Stimulated activated CD8-positive, alpha-beta memory T cell treated with anti-CD3 and anti-CD28 coated beads, Interleukin-7, amount 100 ng/mL, for 1 hour (primary cell): ENCODE measurements at places on chromosomes 2 and 18.

- DNase-seq = no peak
Measured at GRCh38 chr18:79386547-79386946, 9.2 kb upstream of the NFATC1 start.

- DNase-seq = no peak
Measured at GRCh38 chr2:202932425-202933138, 20.5 kb downstream of the CARF start.

- no peak for DNase-seq
Measured at GRCh38 chr2:163467251-163467630, 268.6 kb downstream of the FIGN start.

DNA sequence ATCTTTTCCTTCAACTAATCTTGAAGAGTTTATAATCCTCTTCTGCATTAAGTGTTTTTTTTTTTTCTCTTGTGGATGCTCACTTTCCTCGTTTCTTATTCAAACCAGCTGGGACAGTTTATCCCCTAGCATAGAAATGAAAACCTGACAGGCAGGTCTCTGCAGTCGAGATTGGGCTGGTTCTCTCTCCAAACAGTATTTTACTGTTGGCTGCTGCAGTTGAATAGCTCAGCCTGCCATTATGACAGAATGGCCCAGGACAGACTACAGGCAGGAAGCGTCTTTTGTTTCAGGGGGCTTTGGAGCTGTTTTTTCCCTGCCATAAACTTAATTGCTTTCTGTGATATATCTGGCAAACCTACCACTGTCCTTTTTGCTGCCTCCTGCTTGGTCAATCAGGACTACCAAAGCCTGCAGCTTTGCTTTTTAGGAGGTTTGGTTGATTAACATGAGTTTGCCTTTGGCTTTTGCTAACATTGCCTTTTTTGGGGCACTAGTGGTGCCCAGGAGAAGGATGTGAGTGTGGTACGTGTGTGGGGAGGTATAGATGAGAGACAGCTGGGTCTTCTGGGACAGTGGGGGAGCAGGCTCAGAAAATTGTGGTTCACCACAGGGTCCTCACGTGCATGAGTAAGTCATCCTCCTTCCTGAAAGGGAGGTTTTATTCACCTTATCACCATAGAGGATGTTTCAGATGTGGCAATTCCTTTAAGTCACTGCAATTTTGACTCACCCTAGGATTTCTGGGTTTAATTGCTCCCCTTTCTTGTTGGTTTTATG lies 128.7 kb downstream of the LYPD6B start:
- no peak for DNase-seq

DNA sequence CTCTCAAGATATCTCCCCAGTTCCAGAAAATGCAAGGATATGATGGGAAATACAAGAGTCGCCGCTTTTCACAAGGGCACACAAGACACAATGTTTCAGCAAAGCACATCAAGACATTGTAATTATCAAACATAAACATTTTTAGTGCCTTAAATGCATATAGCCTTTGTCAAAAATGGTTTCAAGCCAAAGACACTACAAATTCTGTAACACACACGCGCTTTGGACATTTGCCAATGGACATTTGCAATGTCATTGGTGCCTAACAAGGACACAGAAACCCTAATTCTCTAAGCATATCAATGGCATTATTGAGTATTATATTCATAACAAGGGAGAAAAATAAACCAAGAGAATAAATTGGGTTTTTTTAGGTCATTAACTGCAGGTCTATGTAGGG lies 16.1 kb downstream of the ADD2 start:
- no peak for DNase-seq

GRCh38 chr2:205128726-205129125 lies 553.6 kb upstream of the NRP2 start:
- DNase-seq = no peak

GRCh38 chr18:985212-985661 lies 80.6 kb downstream of the ADCYAP1 start:
- no peak for DNase-seq

- no peak for DNase-seq
Measured at GRCh38 chr2:113818382-113818951, 62.0 kb upstream of the SLC35F5 start.

GRCh38 chr2:109447776-109448175 lies 166.0 kb downstream of the SEPTIN10 start:
- DNase-seq = no peak

DNA sequence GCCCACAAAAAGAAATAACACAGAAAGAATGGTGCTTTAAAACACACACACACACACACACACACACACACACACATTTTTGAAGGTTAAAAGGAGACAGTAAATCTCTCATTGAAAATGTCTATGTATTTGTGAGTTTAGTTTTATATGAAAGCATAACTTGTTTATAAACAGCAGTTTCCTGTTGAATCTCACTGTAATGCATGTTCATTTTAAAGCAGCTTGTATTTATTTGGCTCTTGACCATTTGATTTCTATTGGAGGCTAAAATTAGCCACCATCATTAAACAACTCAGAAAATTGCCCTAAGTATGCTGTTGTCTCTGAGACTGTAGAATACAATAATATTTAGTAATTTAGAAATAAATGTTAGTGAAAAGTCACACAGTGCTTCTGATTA lies 95.0 kb downstream of the TMEM185B start:
- DNase-seq = no peak

DNA sequence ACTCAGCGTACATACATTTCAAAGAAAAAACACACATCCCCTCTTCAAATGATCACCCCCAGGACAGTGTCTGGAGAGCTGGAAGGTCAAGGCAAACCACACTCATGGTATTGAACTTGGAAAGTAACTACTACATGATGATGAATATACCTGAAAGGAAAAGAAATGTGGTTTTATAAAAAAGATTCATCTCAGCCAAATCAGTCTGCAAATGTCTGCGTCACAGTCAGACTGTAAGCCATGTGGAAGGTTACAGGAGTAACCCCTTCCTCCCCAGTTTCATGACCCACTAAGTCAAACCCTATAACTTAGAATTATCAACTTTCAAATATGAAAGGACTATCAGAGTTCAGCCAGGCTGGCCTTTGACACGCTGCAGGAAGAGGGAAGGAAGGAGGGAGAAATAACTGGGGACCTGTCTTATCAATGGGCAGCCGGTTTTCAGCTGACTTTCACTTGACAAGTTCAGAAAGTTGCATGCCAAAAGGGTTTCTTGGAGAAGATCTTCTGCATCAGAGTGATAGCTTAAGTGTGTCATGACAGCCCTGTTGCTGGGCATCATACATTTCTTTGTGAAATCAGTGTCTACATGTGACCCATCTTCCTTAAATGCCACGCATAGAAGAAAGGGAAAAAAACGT lies 7.0 kb upstream of the BMP10 start:
- no peak for DNase-seq

DNA sequence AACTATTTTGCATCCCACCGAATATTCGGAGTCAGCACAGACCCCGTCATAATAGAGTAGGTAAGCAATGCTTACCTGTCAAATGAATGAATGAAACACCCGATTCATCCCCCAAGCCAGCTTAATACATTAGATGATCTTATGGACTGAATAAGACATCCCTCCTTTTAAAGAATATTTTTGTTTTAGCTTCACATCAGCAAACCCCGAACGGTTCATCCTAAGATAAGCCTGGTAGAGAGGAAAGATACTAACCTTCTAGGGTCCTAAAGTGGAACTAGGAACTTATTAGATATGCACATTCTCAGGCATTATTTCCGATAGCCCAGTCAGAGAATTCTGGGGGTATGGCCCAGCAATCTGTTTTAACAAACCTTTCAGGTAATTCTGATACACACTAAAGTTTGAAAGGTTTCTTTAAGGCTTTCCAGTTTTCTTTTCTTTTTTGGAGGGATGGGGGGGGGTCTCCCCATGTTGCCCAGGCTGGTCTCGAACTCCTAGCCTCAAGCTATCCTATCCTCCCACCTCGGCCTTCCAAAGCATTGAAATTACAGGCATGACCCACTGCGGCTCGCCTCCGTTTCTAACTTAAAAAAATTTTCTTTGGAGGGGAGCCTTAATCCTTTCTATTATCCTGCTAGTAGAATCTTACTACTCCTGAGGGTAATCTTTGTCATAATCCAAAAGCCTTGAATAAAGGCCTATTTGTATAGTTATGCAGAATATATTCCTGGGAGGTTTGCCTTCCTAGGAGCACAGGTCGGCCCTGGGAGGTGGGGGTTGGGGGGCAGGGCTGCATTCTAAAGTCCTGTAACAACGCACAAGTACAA lies 1.0 kb upstream of the ACTR3 start:
- DNase-seq = no peak

DNA sequence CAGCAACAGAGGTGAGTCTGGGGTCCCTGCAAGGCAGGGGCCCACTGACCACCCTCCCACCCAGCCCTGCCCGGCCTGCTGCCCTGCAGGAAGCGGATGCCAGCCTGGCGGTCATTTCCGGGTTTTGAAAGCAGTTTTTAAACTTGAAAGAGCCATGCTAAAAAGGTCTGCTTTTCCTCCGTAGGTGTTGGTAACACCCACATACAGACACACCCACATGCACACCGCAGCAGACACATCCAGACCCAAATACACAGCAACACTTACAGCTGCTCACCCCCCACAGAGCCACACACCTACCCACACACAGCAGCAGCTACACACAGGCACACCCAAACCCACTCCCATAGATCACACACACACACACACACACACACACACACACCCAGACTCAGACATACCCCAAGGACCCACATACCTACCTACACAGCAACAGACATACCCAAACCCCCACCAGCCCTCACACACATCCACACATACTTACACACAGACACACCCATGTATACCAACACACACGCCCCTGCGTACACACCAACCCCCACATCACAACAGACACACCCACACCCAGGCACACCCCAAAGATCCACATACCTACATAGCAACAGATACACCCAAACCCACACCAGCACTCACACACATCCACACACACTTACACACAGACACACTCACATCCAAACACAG lies 7.6 kb downstream of the ZFP36L2 start:
- DNase-seq = peak; percentile 54

DNA sequence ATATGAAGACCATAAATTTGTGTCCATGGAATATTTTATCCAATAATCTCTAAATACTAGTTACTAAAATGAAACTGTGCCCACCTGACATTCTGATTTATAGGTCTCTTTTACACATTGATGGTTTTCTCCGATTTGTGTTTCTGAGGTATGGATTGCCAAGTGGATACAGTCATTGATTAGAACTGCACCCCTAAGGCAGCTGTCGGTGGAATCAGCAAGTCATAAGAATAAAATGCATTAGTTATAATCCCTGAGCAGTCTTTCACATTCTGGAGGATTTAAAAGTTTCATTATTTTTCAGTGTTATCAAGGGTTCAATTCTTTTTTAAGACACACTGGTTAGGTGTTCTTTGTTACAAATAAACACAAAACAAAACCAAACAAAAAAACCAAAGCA lies 6.0 kb downstream of the CAVIN2 start:
- no peak for DNase-seq

- DNase-seq = no peak
Measured at GRCh38 chr2:131535526-131535925, 7.8 kb downstream of the CCDC74A start.

GRCh38 chr2:241656190-241656741 lies 18.8 kb downstream of the ATG4B start:
- no peak for DNase-seq

DNA sequence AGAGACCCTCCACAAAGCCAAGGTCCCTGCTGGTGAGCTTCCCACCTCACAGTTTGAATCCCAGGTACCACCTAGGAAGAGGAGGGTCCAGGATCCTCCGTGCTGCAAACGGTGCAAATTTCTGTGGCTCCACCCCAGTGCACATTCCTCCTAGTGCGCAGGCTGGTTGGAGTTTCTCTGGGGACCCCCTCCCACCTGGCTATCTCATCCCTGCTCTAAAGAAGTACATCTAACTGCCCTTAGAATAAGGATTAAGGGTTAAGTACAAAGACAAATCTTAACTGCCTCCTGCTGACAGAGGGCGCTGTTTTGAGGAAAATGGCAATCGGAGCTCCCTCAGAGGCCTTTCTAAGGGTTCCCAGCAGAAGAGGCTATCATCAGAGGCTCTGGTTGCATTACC lies 109.6 kb upstream of the FSIP2 start:
- no peak for DNase-seq
